ENCODE measurements at places on chromosomes 3 and 15.

GRCh38 chr3:145145461-145145860 is 1015.5 kb downstream of the PLOD2 start:
- DNase-seq: no peak

GRCh38 chr15:90201130-90201943 is at the start of gene SEMA4B:
Gene SEMA4B (plus strand): TSS chr15:90201330. CDS start chr15:90201579, 249 bp downstream.
- DNase-seq: no peak

DNA sequence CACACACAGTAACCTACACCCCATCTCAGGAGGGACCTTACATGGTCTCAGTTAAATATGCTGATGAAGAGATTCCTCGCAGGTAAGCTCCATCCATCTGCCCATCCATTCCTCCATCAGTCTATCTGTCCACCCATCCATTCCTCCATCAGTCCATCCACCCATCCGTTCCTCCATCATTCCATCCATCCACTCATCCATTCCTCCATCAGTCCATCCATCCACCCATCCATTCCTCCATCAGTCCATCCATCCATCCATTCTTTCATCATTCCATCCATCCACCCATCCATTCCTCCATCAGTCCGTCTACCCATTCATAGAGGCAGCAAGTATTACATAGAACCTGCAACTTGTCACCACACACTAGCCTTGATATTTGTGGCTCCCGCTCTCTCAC is 77.9 kb downstream of the DNASE1L3 start:
- no peak for DNase-seq

DNA sequence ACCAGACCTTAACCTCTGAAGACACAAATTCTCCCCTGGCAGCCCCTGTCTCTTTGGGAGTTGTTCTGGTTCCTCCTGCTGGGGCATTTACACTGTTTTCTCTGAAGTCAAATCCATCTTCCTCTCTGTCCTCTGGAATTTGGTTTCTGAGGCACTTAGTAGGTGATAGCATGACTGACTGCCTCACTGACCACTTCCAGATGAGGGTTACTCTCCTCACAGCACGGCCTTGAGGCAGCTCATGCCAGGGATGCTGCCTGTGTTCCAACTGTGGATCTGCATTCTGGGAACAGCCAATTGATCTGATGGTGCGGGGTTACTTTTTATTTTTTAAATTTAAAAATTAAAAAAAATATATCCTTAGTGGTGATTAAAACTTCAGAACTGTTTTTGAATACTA is 140.9 kb upstream of the ROPN1 start:
- DNase-seq: no peak

- DNase-seq: no peak
Observed at GRCh38 chr3:142857056-142857455, 31.8 kb downstream of the PCOLCE2 start.

DNA sequence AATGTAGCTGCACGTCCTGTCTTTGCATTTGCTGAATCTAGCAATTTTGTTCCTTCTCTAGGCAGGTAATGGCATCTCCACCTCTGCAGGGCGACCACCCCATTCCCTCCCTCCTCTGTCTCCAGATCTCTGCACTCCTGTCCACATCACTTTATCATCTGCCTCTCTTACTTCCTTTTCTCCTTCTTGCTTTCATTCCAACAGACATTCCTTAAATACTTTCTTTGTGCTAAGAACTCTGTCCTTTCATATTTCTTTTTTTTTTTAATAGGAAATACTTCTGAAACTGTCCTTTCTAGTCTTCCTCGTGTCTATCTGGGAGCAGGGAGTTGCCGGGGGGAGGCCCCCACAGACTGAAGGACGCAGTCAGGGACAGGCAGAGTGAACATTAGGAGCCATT is 7.2 kb downstream of the ITIH3 start:
- DNase-seq: no peak

GRCh38 chr3:150760431-150761200 is 2.4 kb downstream of the SIAH2 start:
- DNase-seq: no peak

- DNase-seq: no peak
Observed at GRCh38 chr15:49122541-49123062, 32.8 kb downstream of the COPS2 start.

DNA sequence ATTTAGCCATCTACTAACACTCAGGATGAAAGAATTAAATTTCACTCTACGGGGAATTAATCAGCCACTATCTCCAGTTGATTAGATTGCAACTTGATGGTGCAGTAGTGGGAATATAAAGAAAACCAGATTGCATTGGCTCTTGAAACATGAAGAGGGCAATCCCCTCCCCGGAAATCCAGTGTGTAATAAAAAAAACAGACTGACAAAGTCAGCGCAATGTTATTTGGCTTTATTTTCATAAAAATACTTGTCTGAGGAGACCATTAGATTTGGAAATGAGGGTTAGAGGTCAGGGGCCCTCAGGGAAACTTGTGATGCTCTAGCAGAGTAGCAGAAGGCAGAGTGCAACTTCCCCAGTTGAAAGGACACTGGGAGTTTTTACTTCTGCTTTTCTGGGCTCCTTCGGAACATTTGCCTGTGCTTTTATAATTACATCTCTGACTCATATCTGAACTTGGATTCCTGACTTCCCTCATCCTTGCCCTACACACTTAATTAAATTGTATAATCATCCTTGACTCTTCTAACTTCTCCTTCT is 326.8 kb downstream of the TUSC7 start:
- DNase-seq: no peak

- DNase-seq: no peak
Observed at GRCh38 chr3:164194842-164195241, 883.5 kb downstream of the SI start.

GRCh38 chr3:154011036-154011435 is 110.2 kb upstream of the ARHGEF26 start:
- DNase-seq: no peak

- DNase-seq: no peak
Observed at GRCh38 chr3:153051427-153052095, 110.5 kb upstream of the RAP2B start.

DNA sequence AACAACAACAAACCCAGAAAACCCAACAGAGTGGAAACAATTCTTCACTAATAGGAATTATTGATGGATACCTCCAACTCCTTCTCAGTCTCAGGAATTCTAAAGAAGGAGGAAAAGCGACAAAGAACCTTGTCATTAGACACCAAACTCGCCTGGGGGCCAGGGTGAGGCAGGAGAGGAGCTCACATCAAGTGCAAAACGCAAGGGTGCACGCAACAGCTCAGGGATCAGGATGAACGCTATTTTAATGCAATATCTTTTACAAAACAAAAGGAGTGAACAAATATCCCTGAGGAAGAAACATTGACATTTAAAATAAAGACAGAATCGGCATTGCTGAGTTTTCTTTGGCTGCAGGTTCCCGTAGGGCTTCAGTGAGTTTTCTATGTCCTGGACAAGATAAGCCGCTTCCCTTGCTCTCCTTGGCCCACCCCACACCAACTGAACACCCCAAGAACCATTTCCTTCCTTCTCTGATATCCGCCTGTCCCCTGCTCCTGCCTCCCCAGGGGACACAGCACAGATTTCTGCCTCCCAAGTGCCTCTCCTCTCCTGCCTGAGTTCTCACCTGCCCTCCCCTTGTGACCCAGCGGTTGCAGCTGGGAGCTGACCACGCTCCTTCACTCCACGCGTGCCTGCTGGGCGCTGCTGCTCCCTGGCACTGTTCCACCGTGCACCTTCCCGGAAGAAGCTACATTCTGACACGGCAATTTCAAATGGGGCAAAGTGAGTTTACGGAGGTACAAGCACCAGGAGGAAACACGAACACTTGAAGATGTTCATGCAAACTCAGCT is 63.0 kb downstream of the ATP10A start:
- no peak for DNase-seq

- no peak for DNase-seq
Observed at GRCh38 chr3:161267646-161268045, 46.5 kb downstream of the NMD3 start.

DNA sequence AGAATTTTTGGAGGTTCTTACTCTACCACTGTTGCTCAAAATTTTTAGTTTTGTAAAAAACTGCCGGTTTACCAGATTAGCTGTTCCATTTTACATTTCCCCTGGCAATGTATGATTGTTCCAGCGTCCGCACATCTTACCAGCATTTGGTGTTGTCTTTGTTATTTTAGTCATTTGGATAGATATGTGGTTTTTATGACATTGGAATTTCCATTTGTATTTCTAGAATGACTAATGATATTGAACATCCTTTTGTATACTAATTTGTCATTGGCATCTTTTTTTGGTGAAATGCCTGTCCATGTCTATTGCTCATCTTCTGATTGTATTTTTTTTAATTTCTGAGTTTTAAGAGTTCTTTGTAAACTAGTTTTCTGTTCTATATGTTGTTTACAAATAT is 28.5 kb downstream of the LRRC28 start:
- no peak for DNase-seq

GRCh38 chr15:79513940-79514339 is 81.8 kb downstream of the MINAR1 start:
- no peak for DNase-seq
